Activated naive CD8-positive, alpha-beta T cell treated with anti-CD3 and anti-CD28 coated beads for 36 hours (primary cell): ENCODE measurements at places on chromosomes 6 and 20.

DNA sequence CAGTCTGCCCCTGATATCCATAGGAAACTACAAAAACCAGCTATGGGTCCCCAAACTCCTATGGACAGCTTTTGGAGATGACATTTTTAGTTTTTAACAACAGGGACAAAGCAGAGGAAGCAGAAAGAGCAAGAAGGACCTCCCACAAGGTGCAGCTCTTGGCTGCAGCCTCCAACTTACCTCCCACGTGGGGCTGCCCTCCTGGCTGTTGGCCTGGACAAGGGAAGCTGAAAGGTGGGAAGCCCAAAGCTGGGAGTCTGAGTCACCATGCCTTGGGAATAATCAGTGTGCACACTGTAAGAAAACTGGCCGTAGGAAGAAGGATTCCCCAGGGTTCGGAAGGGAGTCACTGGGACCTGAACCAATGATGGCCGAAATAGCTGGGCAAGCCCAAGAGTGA, 51.8 kb upstream of the PAX1 start:
- no peak for DNase-seq

DNA sequence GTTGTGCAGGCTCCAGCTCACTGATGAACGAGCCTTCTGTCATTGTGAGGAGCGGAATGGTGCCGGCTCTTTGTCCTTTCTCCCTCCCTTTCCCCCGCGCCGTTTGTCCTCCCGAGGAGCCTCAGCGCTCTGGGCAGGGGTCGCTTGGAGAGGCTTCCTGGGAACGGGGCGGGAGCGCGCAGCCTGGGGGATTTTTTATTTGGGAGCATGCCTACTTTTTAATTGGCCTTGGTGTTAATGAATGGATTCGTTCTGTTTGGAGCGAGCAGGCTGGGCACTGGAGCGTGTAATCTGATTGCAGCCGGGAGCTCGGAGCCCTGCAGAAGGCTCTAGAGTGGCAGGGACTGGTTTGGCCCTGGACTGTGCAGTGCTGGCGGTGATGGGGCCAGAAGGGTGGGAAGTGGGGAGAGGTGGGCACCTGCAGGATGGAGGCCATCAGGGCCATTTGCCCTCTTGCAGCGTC, 118.8 kb downstream of the CDH4 start:
- no peak for DNase-seq

DNA sequence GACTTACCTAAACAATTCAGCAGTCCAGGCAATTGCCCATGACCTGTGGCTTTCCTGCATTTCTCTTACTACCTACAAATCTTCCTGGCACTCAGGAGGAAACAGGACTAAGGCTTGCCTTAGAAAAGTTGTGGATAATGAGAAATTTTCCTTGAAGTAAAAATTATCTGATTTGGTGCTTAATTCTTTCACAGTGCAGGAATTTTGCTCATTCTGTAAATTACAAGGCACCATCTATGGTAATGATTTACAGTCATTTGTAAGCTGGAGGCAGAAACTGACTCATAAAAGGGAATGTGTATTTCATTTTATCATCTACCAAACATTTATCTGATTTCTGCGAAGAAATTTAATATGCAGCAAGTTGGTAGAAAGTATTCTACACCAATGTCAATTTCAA, 211.5 kb upstream of the FKBP1C start:
- no peak for DNase-seq

GRCh38 chr6:352896-353470, 38.6 kb upstream of the IRF4 start:
- DNase-seq = no peak

- no peak for DNase-seq
These were observed 316.1 kb upstream of the CDH4 start for GRCh38 chr20:60935971-60936370.

- no peak for DNase-seq
These were observed 119.5 kb downstream of the SCAF8 start for GRCh38 chr6:154852687-154853086.

GRCh38 chr6:18664401-18664800, 277.3 kb downstream of the RNF144B start:
- no peak for DNase-seq

GRCh38 chr6:31354158-31354863, 2.7 kb downstream of the HLA-B start:
- DNase-seq = no peak

DNA sequence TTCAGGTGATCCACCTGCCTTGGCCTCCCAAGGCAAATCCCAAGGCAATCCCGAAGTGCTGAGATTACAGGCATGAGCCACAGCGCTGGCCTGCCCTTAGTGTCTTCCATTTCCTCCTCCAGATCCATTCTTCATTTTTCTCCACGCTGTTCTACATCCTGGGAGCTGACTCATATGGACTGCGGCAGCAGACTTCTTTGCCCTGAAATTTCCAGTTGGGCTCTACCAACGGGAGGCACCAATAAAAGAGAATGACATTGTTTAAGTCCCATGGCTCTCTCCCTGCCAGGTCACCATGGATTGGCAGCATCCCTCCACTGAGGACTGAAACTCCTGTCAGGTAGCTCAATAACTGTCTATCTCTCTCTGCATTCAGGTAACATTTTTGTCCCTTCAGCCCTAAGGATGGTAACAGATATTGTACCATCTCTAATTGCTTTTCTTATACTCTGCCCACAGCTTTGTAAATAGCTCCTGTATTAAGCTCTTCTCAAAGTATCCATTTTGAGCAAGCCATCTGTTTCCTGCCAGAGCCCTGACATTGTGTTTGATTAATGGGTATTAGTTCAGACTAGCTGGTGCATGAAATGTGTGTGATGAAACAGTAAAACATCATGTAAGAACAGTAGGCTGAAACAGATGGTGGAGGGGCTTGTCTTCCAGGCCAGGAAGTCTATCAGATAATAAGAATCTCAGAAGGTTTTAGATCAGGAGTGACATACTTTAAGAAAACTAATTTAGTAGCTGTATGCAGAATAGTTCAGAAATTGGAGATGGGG, 3.6 kb downstream of the TBCC start:
- DNase-seq = no peak

- DNase-seq = no peak
These were observed 232.9 kb downstream of the SAMD5 start for GRCh38 chr6:147741389-147741788.

DNA sequence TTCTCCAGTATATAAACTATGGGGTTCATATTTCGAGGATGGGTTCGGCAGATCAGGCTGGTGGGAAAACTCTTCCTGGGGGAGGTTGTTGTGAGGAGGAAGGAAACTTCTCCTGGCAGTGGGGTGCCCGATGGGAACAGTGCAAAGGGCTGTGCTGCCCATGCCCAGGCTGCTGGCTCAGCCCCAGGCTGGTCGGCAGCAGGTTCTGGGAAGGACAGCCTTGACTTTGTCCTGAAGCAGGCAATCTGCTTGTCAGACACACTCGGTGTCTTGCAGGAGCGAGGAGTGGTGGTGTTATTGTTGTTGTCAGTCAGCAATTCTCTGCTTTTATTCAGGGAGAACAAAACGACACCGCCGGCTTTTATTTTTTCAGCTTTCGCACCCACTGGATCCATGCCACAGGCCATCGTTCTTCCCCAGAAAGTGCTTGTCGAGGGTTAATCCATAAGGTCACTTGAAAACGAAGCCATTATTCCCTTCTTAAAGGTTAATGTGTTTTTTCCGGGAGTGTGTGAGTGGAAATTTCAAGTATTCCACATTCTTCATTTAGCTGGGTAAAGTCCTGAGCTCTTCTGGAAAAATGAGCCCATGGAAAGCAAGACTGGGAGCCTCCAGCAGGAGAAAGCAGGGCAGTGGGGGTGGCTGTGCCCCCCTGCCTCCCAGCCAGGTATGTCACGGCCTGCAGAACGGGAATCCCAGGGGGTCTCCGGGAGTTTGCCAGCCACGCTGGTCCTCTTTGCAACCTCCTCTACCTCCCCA, 57.0 kb upstream of the STX16 start:
- DNase-seq = no peak

DNA sequence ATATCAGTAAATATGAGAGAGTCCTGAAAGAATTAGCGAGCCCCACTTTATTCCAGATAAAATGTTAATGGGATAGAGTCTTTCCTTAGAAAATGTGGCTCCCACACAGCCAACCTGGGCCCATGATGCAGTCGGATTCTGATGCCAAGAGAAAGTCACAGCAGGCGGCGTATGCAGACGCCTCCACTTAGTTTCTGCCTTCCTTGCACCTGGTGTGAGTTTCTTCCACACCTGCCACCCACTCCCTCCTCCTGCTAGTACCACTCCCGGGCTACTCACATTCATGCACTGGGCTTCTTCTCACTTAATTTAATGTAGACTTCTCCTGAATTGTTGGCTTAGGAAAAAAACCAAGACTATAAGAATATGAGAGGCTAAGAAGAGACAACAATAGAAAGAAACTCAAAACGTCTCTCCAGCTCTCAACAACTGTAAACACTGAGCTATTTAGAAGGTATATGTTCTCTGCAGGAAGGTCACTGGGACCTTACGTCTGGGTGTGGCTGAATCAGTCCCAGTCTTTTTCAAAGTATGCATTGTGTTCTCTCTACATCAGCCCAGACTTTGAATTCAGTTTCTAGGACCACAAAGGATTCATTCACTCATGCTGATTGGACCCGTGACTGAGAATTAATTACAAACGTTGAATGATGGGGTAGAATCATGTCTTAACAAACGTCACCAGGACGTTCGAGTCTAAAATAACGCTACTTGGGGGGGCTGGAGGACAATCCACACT, 70.4 kb downstream of the GCNT2 start:
- DNase-seq = no peak

- no peak for DNase-seq
These were observed 8.2 kb upstream of the GNMT start for GRCh38 chr6:42952389-42952788.

DNA sequence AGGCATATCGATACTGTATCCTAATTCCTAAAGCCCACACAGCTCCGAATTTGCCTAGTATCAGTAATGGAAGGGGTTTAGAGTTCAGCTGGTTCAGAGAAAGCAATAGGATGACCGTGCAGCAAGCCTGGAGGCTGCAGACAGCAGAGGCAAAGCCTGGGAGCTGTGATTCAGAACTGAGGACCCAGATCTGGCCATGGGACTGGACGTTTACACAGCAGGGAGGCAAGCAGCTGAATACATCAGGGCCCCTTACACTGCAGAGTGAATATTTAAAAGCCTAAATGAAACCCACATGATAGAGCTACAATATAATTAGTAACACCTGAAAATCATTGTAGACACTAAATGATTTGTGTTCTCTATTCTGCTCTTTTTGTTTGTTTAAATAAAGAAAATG, 38.0 kb downstream of the ELOVL2 start:
- DNase-seq = no peak

DNA sequence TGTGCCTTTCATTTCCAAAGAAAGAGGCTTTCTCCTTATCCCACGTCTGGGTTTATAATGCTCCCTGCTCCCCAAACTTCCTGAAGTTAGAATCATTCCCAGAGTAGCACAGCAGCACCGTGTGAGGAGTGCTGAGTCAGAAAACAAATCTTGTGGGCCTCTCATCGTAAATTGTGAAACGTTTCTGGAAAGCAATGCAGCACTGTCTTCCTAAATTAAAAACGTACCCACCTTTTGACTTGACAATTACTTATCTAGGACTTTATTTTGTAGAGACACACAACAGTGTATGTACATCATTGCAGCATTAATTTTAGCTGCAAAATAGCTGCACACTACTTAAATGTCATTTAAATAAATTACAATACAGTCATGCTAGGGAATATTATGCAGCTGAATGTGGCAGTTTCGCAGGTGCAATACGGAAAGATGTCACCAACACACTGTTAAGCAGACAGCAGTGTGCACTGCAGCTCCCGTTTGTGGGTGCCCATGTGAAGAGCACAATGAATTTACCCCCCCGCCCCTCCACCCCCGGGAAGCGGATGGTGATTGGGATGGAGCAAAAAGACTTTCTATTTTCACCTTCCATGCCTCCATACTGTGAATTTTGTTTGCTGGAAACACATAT, 30.8 kb downstream of the RRBP1 start:
- DNase-seq = no peak

DNA sequence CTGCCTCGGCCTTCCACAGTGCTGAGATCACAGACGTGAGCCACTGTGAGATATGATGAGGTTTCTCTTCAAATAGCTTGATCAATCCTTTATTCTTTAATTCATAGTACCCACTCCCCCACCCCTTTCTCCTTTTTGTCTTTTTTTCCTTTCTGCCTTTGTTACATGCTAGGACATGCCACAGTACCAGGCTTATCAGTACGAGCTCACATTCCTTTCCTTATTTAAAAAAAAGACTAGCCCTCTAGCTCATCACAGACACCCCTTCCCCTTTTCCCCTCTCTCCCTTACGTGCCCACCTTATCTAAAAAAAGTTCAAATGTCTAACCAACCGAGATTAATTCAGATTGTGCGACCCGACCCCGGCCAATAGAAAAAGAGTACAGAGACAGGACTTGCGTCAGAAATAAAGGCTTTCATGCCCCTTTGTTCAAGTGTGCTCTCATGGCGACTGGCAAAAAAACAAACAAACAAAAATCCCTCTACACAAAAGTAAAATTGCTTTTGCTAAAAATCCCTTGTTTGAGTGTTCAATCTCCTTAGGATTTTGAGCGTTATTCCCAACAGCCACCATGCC, 49.2 kb downstream of the MRAP2 start:
- DNase-seq = no peak

DNA sequence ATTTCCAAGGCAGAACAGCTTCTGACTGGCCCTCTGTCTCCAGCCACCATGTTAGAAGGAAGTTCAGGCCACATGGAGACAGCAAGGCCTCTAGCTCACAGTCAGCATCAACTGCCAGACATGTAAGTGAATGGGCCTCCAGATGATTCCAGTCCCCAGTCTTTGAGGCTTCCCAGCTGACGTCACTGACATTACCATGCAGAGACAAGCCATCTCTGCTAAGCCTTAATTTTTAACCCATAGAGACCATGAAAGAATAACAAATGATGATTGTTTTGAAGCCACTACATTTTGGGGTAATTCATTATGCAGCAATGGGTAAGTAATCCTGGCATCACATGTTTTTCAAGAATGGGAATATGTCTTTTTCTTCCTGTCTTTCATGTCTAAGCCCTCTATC, 11.3 kb upstream of the DEFB129 start:
- DNase-seq = no peak

DNA sequence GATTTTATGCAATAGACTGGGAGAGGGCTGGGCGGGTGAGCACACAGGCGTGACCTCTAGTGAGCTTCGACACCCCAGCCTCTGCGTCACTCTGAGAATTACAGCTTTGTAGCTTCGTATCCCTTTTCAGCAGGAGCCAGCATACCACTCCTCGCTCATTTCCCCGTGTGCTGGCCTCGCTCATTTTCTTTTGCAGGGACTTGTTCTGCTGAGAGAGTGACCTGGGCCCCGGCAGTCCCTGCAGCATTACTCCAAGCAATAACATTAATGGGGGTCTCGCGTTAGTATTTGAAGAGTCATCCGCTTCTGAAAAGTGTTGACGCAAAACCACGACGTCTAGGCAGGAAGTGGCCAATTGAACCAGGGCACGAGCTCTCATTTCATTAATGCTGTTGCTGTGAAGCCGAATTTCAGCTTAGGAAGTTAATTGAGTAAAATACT, 193.7 kb downstream of the QKI start:
- DNase-seq = no peak

- no peak for DNase-seq
These were observed 163.1 kb downstream of the IBTK start for GRCh38 chr6:82084324-82084920.
